ENCODE measurements at places on chromosomes 11 and 22.

- DNase-seq: no peak
These were observed 682.6 kb downstream of the JRKL start for GRCh38 chr11:97072420-97072819.

- DNase-seq: no peak
These were observed 212.4 kb upstream of the SESN3 start for GRCh38 chr11:95443386-95443785.

GRCh38 chr11:133619973-133620372, 87.7 kb upstream of the OPCML start:
- no peak for DNase-seq

DNA sequence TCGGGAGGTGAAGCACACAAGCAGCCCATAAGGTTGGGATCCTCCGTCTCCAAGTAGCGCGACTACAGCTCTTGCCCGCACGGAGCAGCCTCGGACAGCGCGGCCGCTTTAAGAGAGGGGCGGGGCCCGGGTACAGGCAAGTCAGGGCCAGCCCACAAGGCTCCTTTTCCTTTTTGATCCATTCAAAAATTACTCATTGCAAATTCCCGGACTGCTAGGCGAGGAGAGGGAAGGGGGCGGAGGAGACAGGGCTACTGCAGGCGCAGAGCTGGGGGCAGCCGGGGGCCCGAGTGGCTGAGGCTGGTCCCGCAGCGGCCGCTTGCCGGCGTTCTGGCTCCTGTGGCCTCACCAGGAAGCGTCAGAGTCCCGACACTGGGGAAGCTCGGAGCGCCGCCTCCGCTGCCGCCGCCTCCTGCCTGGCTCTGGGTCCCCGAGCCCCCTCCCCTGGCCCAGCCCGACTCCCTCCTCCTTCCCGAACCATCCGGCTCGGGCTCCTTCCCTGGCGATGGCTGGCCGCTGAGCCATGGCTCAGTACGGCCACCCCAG, at the start of gene UBASH3B:
Gene UBASH3B, plus strand, starts transcription at position 196 of the 546 bp plus-strand sequence. Its CDS starts 328 bp downstream, at position 524.
- DNase-seq: peak; percentile 13

GRCh38 chr22:19527321-19527721, 3.1 kb upstream of the CLDN5 start:
- DNase-seq: no peak

- no peak for DNase-seq
These were observed 35.4 kb upstream of the CARS1 start for GRCh38 chr11:3092603-3093141.

GRCh38 chr11:61375761-61376108, 13.6 kb downstream of the TMEM138 start:
- DNase-seq: no peak

GRCh38 chr11:975827-976226, 50.2 kb downstream of the AP2A2 start:
- no peak for DNase-seq

DNA sequence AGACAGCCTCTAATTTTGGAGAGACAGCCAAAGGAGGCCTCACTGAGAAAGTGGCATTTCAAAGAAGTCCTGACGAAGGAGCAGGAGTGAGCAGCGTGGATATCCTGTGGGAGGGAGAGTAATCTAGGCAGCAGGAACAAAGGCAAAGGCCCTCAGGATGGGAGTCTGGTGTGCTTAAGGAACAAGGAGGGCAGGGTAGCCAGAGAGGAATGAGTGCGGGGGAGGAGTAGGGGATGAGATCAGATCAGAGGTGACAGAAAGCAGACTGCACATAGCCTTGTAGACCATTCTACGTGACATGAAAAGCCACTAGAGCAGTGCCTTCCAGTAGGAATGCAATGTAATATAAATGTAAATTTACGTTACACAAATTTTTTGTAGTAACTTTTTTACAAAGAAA, 5.6 kb downstream of the SLC36A4 start:
- no peak for DNase-seq

DNA sequence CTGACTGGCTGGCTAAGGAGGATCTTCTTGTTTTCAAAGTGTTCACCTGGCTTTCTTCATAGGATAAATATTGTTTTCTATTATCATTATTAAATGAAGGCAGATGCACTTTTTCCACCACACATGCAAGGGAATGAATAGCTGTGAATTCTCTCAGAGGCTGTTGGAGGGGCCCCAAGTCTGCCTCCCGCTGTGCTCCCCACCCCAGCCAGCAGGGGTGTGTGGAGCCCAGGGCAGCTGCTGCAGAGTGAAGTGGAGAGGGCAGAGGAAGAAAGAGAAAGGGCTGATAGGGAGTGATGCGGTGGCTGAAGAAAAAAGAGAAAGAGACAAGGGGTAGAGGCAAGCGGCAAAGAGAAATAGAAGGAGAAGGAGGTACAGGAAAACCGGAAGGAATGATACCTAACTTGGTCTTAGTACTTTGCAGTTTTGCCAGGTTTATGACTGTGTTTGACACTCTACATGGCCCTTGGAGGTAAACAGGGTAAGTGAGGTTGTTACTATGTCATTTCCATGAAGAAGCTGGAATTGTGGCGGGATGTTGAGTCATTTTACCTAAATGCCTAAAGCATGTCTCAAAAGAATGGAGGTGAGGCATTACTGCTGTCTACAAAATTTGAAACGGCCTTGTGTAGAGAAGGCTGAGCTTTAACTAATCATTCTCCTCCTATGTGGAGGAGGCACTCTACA, 145.7 kb upstream of the B3GAT1 start:
- no peak for DNase-seq

- no peak for DNase-seq
These were observed at the start of gene A4GALT for GRCh38 chr22:42720263-42721044. TSS of gene A4GALT (minus strand) at chr22:42720870. CDS start at chr22:42693951, 26,919 bp downstream.

DNA sequence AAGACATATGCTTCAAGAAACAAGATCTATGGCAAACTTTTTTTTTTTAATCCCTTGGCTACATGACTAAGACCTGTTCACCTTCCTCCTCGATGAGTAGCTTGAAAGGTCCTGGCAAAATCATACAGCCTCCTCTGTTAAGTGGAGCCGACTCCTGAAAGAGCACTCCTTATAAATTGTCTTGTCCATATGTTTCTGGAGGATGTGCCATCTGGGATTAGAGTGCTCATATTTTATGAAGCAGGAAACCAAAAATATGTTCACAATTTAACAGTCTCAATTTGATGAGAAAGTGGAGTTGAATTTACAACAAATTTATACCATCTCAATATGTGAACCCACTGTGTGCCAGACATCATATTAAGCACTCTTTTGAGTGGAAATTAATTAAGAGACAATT, 912.1 kb upstream of the FAT3 start:
- DNase-seq: no peak

- DNase-seq: no peak
These were observed 6.7 kb downstream of the UEVLD start for GRCh38 chr11:18581825-18582224.

- DNase-seq: no peak
These were observed 8.6 kb upstream of the TMPRSS6 start for GRCh38 chr22:37118083-37118482.

Measured in stimulated activated CD8-positive, alpha-beta memory T cell treated with anti-CD3 and anti-CD28 coated beads, Interleukin-4, amount 100 ng/mL, for 4 hours (primary cell).